ENCODE measurements at places on chromosomes 2 and 18.
A peak's percentile ranks its signal among the peaks of the same experiment; 100 is the strongest.

GRCh38 chr2:226300196-226300886, 499.3 kb downstream of the IRS1 start:
- H3K27ac ChIP-seq, result no peak overlapping the region
- H3K27me3 ChIP-seq, result no peaks in the 10 kb centered on the region
- no peak overlapping the region for H3K4me3 ChIP-seq
- no peak for DNase-seq
- no peaks in the 10 kb centered on the region for H3K4me1 ChIP-seq
- H3K36me3 ChIP-seq, result no peaks in the 10 kb centered on the region

- no peaks in the 10 kb centered on the region for H3K4me1 ChIP-seq
Observed at GRCh38 chr2:190765386-190766173, 115.0 kb upstream of the GLS start.

DNA sequence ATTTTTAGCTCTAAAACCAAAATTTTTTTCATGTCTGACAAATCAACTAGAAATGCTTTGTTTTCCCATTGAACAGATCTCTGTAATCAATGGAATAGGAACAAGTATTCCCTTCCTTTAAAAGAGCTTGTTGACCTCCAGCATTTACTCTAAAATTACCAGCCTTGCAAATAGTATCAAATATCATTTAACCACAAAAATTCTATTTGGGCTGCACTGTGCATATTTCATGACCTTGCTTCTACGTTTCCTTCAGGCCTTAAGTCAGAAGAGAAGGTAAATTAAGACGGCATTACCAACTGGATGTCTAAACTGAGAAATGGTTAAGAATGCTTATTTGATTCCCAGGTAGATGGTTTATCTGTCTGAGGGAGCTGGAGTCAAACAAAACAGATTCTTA, 33.3 kb upstream of the NRXN1 start:
- no peak for DNase-seq
- H3K27ac ChIP-seq, result no peak overlapping the region
- H3K4me1 ChIP-seq, result no peaks in the 10 kb centered on the region
- H3K36me3 ChIP-seq, result no peaks in the 10 kb centered on the region
- H3K27me3 ChIP-seq, result no peaks in the 10 kb centered on the region

DNA sequence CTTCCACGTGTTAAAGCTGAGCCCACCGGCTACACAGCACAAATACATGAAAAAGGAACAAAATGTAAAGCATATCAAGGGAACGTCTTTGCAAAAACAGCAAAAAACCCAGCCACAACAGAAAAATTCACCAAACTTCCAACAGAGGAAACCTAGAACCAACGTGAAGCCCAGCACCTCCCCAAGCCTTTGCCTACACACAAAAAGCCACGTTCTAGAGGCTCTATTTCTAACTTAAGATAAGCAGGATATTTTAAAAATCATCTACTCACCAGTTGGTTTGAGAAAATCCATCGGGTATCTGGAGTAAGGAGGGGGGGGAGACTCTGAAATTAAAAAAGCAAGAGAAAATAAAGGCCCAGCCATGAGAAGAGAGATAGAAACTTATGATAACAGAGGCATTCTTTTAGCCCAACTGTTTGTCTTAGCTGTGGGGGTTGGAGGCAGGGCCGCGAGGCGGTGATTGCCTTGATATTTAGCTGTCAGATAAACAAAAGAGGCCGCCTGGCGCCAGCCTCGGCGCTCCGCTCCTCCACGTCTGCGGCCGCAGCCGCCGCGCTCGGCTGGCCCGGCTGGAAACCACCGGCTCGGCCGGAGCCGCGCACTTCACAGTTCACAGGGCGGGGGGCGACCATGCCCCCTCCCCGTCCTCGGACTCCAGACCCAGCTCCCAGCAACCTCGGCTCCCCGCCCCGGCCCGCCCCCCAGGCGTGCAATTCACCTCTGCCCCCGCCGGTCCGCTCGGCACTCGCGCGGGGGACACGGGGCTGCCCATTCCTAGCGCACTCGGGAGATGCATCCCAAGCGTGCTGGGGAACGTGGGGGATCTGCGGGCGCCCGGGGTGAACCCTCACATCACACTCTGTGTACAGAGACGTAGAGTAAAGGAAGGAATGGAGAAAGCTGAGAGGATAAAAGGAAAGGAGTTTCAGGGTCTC, 2.4 kb downstream of the SMAD7 start:
- H3K4me3 ChIP-seq, result peak overlapping the region; percentile 53
- no peak for DNase-seq
- peaks cover 6% of the 10 kb centered on the region for H3K4me1 ChIP-seq
- H3K27me3 ChIP-seq, result no peaks in the 10 kb centered on the region
- H3K36me3 ChIP-seq, result no peaks in the 10 kb centered on the region
- no peak overlapping the region for H3K27ac ChIP-seq

GRCh38 chr18:58695772-58696171, 24.5 kb downstream of the MALT1 start:
- no peaks in the 10 kb centered on the region for H3K27me3 ChIP-seq
- H3K4me1 ChIP-seq, result 0 out of 2 replicates have a peak, but pooled peaks cover 1% of the 10 kb centered on the region
- H3K36me3 ChIP-seq, result no peaks in the 10 kb centered on the region
- no peak overlapping the region for H3K27ac ChIP-seq
- no peak overlapping the region for H3K4me3 ChIP-seq

DNA sequence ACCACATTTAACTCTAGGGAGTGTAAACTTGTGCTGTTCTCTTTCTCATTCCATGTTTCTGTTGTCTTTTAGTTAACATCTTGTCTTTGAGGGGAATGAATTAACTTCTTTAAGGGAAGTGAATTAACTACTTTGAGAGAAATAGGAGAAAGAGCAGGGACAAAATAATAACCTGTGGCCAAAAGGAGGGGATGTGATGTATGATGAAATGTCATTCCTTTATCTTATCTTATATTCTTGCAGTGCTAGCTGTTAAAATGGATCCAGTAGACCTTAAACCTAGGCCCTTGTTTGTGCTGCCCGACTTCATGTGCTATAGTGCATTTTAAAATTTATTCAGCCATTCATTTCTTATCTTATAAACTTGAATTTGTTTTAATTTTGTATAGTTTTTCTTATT, 18.4 kb downstream of the ABI2 start:
- no peaks in the 10 kb centered on the region for H3K4me1 ChIP-seq
- DNase-seq, result no peak
- no peaks in the 10 kb centered on the region for H3K36me3 ChIP-seq
- no peaks in the 10 kb centered on the region for H3K27me3 ChIP-seq
- H3K4me3 ChIP-seq, result no peak overlapping the region
- H3K27ac ChIP-seq, result no peak overlapping the region

- no peak for DNase-seq
- H3K27me3 ChIP-seq, result no peaks in the 10 kb centered on the region
- no peaks in the 10 kb centered on the region for H3K4me1 ChIP-seq
- no peak overlapping the region for H3K27ac ChIP-seq
- H3K36me3 ChIP-seq, result peaks cover 2% of the 10 kb centered on the region
Observed at GRCh38 chr2:86477349-86477748, 36.2 kb downstream of the KDM3A start.

DNA sequence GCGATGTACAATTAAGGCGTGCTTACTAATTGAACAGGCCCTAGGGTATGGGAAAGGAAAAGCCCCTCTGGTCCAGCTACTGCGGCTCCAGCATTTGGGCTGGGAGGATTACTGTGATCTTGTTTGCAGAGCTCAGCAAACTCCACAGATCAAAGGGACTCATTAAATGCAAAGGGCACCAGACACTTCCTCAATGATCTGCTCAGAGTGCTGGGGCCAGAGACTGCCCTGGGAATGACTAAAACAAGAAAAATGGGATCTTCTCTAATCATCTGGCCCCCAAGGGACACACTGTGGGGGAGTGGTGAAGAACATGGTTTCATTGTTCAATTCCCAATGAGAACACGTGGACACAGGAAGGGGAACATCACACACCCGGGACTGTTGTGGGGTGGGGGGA, 85.0 kb downstream of the MARCHF4 start:
- no peaks in the 10 kb centered on the region for H3K36me3 ChIP-seq
- H3K27me3 ChIP-seq, result no peaks in the 10 kb centered on the region
- peaks cover 4% of the 10 kb centered on the region for H3K4me1 ChIP-seq
- H3K4me3 ChIP-seq, result no peak overlapping the region

- H3K4me3 ChIP-seq, result no peak overlapping the region
- no peak overlapping the region for H3K27ac ChIP-seq
- H3K36me3 ChIP-seq, result no peaks in the 10 kb centered on the region
Observed at GRCh38 chr2:240060977-240061591, 7.8 kb upstream of the OR6B3 start.

- H3K4me1 ChIP-seq, result no peaks in the 10 kb centered on the region
- DNase-seq, result no peak
- H3K4me3 ChIP-seq, result no peak overlapping the region
Observed at GRCh38 chr2:14779252-14779651, 146.7 kb downstream of the LRATD1 start.

DNA sequence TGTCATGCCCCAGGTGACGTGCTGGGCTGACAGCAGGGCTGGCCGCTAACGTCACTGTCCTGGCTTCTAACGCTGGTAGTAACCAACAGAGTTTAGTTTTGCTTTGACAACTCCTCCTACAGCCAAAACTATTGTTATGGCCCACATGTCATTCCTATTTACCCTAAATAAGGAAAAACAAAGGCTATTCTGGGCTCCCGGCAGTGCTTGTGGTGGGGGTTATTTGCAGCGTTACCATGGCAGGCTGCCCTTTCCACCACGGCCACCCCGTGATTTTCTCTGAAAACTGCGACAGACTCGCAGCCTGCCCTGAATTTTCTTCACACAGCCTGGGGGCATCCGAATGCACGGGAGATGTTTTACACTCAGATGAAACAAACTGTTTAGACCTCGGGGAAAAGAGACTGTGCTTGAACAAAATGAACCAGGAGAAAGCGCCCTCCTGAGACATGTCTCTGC, 115.2 kb downstream of the FAM210A start:
- H3K27me3 ChIP-seq, result peaks cover 12% of the 10 kb centered on the region
- H3K36me3 ChIP-seq, result no peaks in the 10 kb centered on the region
- 0 out of 2 replicates have a peak, but pooled peaks cover 4% of the 10 kb centered on the region for H3K4me1 ChIP-seq
- H3K4me3 ChIP-seq, result no peak overlapping the region
- no peak overlapping the region for H3K27ac ChIP-seq

DNA sequence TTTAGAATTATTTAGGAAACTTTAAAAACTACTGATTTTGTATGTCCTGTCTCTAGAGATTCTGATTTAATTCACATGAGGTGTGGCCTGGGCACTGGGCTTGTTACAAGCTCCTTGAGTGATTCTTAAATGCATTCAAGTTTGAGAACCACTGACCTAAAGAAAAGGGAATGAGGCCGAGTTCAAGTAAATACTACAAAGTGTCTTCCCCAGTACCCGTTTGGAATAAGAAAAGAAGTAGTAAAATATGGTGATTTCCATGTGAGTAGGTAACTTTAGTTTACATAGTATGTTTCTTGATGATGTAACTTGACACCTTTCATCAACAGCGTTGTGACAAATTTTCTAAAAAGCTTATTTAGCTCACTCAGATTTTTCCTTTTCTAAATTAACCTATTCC, 1022.9 kb upstream of the NRXN1 start:
- H3K36me3 ChIP-seq, result no peaks in the 10 kb centered on the region
- DNase-seq, result no peak
- no peaks in the 10 kb centered on the region for H3K27me3 ChIP-seq
- H3K4me3 ChIP-seq, result no peak overlapping the region
- no peak overlapping the region for H3K27ac ChIP-seq
- no peaks in the 10 kb centered on the region for H3K4me1 ChIP-seq

DNA sequence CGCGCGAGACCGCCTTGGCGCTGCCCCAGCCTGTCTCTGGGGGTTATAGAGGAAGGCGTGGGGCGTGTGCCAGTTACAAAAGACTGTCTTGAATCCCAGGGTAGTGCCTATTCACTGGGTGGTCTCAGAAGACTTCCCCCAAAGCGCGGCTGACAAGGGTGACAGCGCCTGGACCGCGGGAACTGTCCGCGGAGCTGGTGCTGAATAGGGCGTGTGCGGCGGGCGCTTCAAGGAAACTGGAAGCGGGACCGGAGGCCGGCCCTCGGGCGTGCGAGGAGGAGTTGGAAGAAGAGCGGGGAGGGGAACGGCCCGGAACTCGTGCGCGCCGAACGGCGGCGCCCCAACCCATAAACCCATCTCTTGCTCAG, 2.3 kb downstream of the EGR4 start:
- H3K27me3 ChIP-seq, result peaks cover 25% of the 10 kb centered on the region
- H3K36me3 ChIP-seq, result no peaks in the 10 kb centered on the region
- peaks cover 3% of the 10 kb centered on the region for H3K4me1 ChIP-seq
- H3K27ac ChIP-seq, result no peak overlapping the region
- H3K4me3 ChIP-seq, result peak overlapping the region; percentile 30

DNA sequence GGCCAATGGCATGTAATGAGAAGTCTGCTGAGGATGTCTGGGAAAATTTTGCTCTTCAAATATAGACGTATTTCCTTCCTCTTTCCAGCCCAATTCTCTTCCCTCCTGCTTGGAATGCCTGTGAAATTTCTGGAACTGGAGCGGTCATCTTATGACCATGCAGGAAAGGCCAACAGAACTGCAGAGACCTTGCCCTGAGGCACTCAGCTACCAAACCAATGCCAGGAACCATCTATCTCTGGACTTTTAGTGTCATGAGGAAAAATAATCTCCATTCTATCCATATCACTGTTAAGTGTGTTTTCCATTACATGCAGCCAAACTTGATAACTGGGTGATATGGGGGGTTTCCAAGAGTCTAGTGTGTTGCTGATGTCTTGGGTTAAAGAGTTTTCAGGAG, 363.7 kb downstream of the SLC4A3 start:
- H3K27ac ChIP-seq, result no peak overlapping the region
- H3K4me3 ChIP-seq, result no peak overlapping the region
- DNase-seq, result no peak
- H3K4me1 ChIP-seq, result peaks cover 2% of the 10 kb centered on the region
- no peaks in the 10 kb centered on the region for H3K36me3 ChIP-seq
- no peaks in the 10 kb centered on the region for H3K27me3 ChIP-seq

DNA sequence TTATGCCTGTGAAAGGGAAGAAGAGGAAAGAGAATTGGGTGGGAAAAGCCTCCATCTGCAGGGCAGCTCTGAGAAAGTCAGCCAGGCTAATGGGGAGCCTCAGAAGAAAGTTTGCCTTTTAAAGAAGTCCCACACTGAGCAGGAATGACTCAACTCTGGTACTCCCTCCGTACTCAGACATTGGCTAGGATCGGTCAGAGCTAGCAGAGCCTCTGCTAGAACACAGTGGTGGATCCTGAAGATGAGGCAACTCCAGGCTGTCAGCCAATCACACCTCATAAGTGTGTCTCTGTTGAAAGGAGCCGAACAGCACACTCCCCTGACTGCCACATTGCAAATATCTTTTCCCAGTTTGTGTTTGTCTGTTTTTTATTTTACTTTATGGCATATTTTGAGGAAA, 96.9 kb downstream of the HNRNPLL start:
- H3K27me3 ChIP-seq, result no peaks in the 10 kb centered on the region
- H3K27ac ChIP-seq, result no peak overlapping the region
- no peaks in the 10 kb centered on the region for H3K36me3 ChIP-seq
- no peak overlapping the region for H3K4me3 ChIP-seq

GRCh38 chr2:152740743-152741328, 22.4 kb downstream of the ARL6IP6 start:
- no peaks in the 10 kb centered on the region for H3K4me1 ChIP-seq
- H3K27ac ChIP-seq, result no peak overlapping the region
- H3K27me3 ChIP-seq, result no peaks in the 10 kb centered on the region
- peaks cover 6% of the 10 kb centered on the region for H3K36me3 ChIP-seq
- no peak for DNase-seq

DNA sequence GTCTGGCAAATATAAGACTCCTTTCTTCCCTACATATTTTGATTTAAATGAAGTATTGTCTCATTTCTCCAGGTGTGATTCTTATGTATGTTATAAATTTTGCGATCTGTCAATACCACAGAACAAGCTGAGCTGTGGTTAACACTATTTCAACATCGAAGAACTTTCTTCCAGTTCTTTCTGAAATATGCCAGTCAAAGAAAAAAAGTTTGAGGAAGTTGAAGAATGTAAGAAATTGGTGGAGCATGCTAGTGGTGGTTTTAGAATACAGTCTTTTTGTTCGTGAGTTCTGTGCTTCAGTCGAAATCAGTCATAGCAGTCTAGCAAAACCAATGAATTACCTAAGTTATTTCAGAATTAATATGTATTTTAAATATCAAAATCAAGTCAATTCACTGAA, 8.6 kb upstream of the COBLL1 start:
- no peak overlapping the region for H3K4me3 ChIP-seq
- H3K27me3 ChIP-seq, result no peaks in the 10 kb centered on the region
- no peak overlapping the region for H3K27ac ChIP-seq
- H3K4me1 ChIP-seq, result no peaks in the 10 kb centered on the region
- no peaks in the 10 kb centered on the region for H3K36me3 ChIP-seq

All from iPS DF 6.9 (cell line).